ENCODE measurements at places on chromosomes 1 and 21. TPM values are rescaled to one million over a fixed set of nuclear protein-coding genes. Genes with fewer than 3 reads are reported as not detected.

The BEND5 gene
- total RNA-seq: not detected

The AJAP1 gene
- total RNA-seq: under 0.01 TPM

The FAM177B gene
- total RNA-seq: not detected

The LCE6A gene
- not detected for total RNA-seq

The OR2T11 gene
- total RNA-seq: not detected

The CELSR2 gene
- 3.8 TPM for total RNA-seq

The THEM5 gene
- not detected for total RNA-seq

The IFI44 gene
- 0.54 TPM for total RNA-seq
